B cell (primary cell): ENCODE measurements at places on chromosomes 7 and 10. TPM values are rescaled to one million over a fixed set of nuclear protein-coding genes. Genes with fewer than 3 reads are reported as not detected.

DNA sequence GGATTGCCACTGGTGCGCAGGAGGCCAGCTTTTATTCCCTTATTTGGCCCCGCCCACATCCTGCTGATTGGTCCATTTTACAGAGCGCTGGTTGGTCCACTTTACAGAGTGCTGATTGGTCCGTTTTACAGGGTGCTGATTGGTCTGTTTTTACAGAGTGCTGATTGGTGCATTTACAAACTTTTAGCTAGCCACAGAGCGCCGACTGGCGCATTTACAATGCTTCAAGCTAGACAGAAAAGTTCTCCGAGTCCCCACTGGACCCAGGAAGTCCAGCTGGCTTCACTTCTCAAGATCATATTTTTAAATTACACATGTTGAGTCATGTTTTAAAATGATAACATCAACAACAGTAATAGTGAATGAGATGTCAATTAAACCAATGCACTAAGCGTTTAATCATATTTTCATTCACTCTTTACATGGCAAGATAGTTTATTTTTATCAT lies 128.3 kb downstream of the CUBN start:
- no peak for DNase-seq

DNA sequence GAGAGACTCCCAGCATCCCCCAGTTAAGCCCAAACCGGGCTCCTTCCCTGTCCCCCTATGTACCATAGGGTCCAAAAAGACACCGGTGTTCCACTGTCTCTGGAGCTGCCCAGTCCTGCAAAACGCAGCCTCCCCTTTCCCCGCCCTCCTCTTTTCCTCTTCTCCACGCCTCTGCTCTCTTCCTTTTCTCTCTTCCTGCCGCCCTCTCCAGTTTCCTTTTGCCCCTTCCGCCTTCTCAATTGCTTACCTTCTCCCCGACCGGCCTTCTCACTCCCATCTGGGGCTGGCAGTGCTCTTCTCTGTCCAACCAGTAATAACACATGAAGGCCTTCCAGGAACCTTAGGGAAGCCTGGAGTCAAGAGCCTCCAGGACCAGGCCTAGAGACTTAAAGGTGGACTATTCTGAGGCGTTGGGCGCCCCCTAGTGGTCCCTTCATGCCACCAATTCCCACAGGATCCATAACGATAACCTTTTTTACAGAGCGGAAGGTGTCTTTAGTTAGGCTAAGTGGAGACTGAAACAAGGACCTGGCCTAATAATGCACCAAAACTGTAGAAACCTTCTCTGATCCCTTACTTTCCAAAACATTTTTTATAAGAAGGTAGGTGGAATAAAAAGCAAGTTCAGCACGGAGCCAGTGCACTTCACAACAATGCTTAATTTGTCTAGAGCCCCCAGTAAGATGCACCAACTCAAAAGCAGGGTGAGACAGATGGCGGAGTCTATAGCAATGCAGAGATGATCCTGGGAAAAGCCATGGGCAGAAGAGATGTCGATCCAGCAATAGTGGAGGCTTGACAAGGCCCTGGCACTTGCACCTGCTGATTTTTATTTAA lies 27.2 kb upstream of the MSRB2 start:
- peak; percentile 70 for DNase-seq

DNA sequence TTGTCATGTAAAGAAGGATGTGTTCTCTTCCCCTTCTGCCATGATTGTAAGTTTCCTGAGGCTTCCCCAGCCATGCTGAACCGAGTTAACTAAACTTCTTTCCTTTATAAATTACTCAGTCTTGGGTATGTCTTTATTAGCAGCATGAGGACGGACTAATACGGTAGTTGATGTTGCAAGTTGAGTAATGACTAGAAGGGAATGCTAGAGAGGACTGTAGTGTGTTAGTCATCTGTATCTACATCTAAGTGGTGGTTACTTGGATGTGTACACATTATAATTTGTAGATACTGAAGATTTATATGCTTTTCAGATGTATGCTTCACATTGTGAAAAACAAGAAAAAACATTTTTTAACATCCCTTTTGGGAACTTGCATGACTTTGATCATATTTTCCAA lies 244.6 kb downstream of the POLR1F start:
- no peak for DNase-seq

- no peak for DNase-seq
Measured at GRCh38 chr10:107806026-107806425, 641.5 kb upstream of the SORCS1 start.

- no peak for DNase-seq
Measured at GRCh38 chr10:96401036-96401435, 42.2 kb upstream of the OPALIN start.

- no peak for DNase-seq
Measured at GRCh38 chr7:77352665-77353406, 63.3 kb downstream of the GSAP start.

DNA sequence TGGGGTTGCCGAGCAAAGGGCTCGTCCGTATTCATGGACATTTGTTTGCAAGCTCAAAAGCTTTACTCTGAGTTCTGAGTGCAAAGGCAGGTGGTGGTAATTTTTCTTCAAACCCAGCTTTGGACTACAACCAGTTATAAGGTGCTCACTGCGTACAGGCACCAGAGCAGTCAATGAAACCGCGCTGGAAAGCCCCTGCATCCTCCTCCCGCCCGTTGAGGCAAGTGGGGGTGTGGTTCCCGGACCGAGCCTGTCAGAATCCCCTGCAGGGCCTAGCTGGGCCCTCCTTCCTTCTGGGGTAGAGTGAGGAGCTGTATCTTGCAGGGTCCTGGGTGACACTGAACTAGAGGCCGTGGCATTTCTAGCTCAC lies 22.3 kb downstream of the AMZ1 start:
- DNase-seq: peak; percentile 89

DNA sequence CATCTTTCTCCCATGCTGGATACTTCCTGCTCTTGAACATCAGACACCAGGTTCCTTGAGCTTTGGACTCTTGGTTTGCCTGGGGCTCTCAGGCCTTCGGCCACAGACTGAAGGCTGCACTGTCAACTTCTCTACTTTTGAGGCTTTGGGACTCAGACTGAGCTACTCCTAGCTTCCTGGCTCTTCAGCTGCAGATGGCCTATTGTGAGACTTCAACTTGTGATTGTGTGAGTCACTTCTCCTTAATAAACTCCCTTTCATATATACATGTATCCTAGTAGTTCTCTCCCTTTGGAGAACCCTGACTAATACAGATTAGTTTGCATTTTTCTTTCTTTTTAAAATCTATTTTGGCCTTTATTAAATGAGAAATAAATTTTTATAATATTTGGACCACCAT lies 276.2 kb upstream of the SEMA3C start:
- no peak for DNase-seq

DNA sequence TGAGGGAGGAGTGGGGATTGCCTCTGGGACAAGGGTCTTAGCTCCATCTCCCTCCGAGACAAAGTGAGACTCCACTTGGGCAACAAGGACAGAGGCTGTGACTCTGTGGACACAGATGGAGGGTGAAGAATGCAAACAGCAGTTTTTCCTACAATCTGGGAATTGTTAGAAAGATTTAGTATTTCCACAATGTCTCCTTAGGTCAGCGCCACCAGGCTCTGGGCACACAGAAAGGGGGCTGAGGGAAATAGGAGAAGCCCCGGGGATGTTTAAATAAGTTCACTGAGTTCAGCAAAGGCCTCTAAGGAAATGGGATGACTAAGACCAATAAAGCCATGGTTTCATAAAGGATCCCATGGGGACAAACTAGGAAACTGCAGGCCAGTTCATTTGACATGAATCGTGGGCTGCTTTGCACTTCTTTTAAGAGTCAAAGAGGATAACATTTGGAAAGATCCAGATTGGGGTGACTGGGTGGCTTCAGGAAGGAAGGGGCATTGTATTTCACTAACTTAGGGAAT lies 219.8 kb upstream of the GLI3 start:
- DNase-seq: no peak

DNA sequence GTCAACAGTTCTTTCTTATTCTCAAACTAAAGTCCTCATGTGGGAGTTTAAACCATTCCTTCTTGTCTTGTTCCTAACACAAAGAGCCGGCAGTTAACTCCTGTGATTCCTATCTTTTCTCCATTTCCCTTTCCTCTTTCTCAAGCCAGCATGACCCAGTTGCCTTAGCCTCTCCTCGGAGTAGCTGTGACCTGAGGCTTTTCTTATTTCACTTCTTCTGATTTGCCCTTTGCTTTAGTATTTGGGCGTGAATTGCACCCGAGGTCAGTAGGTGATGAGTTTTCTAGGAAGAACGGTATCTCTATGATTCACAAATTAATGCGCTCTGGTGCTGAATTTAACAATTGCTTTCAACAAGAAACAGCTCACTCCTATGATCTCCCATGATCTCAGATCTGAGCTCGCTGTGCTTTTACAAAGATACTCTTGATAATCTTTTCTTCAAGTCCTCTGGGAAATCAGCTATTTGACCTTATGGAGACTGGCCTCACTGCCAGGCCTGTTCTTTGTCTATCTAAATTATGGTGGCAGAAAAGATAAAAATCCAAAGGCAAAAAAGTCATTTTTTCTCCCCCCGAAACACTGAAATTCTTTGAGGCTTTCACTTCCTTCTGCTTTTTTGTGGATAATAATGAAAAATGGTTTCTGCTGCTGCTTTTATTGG lies 184.6 kb downstream of the JCAD start:
- DNase-seq: no peak

GRCh38 chr7:140209866-140210609 lies 33.3 kb upstream of the KDM7A start:
- DNase-seq: peak; percentile 92

DNA sequence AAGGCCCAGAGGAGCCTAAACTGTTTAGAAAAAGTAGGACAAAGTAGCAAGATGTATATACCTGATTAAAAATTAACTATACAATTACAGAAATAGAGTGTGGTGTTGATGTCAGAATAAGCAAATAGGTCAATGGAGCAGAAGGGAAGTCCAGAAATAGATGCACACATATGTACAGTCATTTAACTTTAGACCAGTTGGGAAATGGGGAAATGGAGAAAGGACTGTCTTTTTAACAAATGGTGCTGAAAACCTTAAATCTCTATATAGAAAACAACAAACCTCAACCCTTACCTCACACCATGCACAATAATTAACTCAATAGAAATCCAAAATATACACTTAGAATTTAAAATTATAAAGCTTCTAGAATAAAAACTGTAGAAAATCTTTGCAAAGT lies 72.2 kb downstream of the CH25H start:
- DNase-seq: no peak

GRCh38 chr7:9241826-9242225 lies 808.4 kb downstream of the NXPH1 start:
- DNase-seq: no peak

GRCh38 chr7:127252377-127252713 lies 396 bp downstream of the GRM8 start:
- DNase-seq: peak; percentile 42

DNA sequence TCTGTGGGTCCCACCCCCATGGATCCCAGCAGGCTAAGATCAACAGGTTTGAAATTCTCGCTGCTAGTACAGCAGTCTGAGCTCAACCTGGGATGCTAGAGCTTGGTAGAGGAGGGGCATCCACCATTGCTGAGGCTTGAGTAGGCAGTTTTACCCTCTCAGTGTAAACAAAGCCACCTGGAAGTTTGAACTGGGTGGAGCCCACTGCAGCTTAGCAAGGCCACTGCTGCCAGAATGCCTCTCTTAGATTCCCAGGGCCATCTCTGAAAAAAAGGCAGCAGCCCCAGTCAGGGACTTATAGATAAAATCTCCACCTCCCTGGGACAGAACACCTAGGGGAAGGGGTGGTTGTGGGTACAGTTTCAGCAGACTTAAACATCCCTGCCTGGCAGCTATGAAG lies 190.0 kb upstream of the CACNA2D1 start:
- no peak for DNase-seq

Gene HYCC1
- 39.6 and 40.8 TPM in 2 replicates for total RNA-seq

Gene SEC61A2
- 20.2 and 22.8 TPM in 2 replicates for total RNA-seq

Gene AUTS2
- total RNA-seq: 35.0 and 37.4 TPM in 2 replicates

Gene SFMBT2
- total RNA-seq: 24.0 and 26.5 TPM in 2 replicates

Gene BRAT1
- total RNA-seq: 36.8 and 40.7 TPM in 2 replicates

Gene FIS1
- 95.5 and 105 TPM in 2 replicates for total RNA-seq
